Stimulated activated CD4-positive, alpha-beta T cell treated with anti-CD3 and anti-CD28 coated beads, Interleukin-4, amount 100 ng/mL, for 48 hours (primary cell): ENCODE measurements at places on chromosomes 2 and 18.
A peak's percentile ranks its signal among the peaks of the same experiment; 100 is the strongest.

- DNase-seq, result peak; percentile 64
These were observed 2.0 kb downstream of the LYPD6B start for GRCh38 chr2:149040451-149040850.

DNA sequence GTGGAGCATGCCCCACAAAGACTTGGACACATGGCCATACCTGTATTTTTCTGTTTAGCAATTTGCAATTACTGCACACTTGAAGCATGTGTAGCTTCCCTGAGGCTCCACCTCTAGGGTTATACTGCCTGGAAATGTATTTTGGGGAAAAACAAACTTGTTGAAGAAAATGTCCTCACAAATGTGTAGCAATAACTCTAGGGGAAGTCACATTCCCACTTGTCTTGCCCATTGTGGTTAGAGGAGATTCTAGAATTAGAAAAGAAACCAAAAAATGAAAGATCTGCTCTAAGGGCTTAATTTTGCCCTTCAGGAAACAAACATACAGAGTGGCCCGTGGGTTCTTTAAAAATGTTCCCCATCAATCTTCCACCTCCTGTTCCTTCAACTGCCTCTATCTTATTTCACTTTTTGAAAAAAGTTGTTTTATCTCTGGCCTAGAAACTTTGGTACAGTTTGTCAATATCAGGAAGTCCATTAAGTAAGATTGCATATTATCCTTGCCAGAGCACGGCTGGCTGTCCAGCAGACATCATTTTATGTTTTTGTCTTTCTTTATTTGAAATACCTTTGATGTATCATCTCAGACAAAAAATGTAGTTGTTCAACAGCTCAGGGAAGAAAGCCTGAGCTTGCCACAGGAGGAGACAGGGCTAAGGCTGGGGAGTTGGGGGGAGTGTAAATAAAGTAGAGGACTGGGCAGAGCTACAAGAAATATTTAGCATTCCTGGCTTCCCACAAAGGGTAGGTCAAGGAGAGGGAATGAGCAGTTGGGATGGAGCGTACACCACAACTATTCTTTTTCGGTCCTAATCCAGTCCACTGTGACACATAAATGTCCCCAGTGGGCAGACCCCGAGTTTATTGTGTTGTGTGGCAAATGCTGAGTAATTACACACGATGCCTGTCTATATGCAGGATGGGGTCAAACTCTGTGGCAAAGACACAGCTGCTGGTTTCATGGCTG, 96.8 kb upstream of the CDC42EP3 start:
- no peak for DNase-seq

DNA sequence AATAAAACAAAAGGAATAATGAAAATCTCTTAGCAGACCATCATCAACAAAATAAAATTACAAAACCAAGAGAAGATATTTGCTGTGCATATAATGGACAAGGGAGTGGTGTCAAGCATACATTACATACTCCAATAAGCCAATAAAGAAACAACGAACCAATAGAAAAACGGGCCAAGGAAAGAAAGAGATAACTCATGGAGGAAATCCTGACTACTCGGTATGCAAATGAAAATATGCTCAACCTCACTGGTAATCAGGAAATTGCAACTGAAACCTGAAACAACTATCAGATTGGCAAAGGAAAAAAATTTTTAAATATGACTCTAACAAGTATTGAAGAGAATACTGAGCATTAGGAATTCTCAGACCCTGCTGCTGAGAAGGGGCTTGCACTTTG, 84.7 kb downstream of the BCL2 start:
- no peak for DNase-seq

DNA sequence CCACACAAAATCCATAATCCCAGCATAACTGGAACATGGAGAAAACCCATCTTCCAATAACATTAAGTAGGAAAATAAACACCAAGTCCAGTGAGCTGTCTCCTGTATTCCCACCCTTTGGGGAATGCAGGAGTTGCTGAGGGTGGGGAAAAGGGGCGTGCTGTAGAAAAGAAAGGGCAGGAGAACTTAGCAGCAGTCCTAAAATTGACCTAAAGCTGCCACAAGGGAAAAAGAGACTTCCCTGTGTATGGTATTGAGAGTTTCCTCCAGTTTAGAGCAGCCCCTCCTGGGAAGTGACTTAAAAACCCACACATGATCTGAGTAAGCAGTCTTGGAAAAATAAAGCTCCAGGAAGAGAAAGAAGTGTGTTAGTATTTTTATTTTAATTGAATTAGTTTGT, 428.8 kb downstream of the THSD7B start:
- DNase-seq, result no peak

GRCh38 chr2:17429130-17429529, 89.1 kb downstream of the RAD51AP2 start:
- DNase-seq, result no peak

- no peak for DNase-seq
These were observed 17.6 kb downstream of the MRPL35 start for GRCh38 chr2:86216575-86217555.

DNA sequence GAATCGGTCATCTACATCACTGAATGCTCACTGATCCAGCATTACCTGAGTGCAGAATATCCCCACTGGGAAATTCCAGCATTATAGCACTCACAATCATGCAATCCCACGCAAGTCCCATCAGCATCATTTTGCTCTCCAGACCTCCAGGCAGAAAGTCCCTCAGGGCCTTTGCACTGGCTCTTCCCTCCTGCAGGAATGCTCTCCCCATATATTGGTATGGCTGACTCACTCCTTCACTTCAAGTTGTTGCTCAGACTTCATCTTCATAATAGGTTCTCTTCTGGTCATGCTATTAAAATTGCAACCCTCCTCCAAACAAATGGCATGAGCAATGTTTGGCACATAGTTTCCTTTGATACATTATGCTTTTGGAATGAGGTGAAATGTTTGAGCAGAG, 64.7 kb upstream of the CELF4 start:
- no peak for DNase-seq

DNA sequence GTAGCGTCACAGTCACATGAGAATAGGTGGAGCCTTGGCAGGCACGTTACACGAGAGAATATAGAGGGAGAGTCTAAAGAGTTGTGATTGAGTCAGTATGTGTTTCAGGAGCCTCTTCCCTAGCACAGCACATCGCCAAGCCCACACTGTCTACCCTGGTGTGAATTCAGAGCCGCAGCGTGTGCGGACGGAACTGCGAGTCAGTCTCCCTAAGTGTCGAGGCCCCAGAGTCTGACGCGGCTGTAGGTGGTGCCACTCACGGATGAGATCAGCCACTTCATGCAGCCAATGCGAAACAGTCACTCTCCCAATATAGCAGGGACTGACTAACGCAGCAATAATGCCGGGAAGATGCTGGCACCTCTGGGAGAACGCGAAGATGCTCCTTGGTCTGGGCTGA, 587.3 kb upstream of the ID2 start:
- no peak for DNase-seq

DNA sequence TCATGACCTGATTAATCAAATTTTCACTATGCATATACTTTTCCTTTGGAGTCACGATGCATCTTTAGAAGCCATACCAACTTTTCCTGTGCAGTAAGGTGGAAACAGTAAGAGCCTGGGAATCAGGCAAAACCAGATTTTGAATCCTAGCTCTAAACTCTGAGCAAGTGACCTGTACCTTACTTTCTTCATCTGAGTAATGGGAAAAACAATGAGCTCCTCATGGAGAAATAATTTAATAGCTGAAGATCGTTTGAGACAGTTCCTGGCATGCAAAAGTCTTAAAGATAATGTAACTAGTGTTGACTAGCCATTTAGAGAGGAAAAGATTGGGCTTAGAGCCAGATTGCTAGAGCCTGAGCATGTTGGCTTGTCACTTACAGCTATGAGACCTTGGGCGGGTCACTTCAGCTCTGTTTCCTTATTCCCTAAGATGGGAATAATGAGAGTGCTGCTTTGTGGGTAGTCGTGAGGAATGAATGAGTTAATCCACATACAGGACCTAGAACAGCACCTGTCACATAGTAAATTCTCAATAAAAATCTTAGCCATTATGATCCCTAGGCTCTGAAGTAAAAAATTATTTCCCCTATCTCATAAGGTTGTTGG, 17.7 kb upstream of the CCNYL1 start:
- DNase-seq, result no peak
